ENCODE measurements at places on chromosomes 6 and 20.
A peak's percentile ranks its signal among the peaks of the same experiment; 100 is the strongest.

DNA sequence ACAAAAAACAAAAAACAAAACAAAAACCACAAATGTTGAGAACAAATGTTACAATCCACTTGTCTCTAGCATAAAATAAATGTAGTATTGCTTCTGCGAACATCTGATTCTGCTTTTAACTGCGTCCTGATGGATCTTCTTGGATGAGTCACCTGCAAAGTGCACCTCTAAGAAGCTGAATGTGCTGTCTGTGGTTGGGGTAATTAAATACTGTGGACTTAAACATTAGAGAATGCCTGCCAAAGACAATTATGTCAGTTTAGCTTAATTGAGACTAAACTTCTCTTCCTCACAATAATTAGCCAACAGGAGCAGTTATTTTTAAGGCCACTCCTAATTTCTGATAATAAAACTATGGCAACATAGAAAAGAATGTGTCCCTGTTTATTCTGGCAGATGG, 253.4 kb downstream of the PHACTR1 start:
- peak; percentile 36 for DNase-seq

- DNase-seq, result peak; percentile 53
Measured at GRCh38 chr6:98014442-98015201, 731.6 kb upstream of the MMS22L start.

DNA sequence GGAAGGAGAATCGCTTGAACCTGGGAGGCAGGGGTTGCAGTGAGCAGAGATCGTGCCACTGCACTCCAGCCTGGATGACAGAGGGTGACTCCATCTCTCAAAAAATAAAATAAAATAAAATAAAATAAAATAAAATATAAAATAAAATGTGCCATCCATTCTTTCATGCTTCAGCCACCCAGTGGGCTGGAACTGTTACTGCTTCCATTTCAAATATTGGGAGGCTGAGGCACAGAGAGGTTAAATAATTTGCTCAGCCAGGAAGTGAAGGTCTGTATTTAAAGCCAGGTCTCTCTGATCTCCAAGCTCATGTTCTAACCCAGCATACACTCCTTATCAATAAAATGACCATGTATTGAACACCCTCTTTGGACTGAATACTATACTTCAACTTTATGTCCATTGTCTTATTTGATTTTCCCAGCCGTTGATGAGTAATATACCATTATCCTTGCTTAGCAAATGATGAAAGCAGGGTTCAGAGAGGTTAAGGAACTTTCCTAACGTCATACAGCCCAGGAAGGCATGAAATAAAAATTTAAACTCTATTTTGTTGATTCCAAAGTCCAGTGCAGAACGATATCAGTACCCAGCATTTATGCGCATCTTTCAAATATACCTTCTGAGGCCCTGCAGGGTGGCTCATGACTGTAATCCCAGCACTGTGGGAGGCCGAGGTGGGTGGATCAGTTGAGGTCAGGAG, 25.8 kb upstream of the SLC9A8 start:
- no peak for DNase-seq

DNA sequence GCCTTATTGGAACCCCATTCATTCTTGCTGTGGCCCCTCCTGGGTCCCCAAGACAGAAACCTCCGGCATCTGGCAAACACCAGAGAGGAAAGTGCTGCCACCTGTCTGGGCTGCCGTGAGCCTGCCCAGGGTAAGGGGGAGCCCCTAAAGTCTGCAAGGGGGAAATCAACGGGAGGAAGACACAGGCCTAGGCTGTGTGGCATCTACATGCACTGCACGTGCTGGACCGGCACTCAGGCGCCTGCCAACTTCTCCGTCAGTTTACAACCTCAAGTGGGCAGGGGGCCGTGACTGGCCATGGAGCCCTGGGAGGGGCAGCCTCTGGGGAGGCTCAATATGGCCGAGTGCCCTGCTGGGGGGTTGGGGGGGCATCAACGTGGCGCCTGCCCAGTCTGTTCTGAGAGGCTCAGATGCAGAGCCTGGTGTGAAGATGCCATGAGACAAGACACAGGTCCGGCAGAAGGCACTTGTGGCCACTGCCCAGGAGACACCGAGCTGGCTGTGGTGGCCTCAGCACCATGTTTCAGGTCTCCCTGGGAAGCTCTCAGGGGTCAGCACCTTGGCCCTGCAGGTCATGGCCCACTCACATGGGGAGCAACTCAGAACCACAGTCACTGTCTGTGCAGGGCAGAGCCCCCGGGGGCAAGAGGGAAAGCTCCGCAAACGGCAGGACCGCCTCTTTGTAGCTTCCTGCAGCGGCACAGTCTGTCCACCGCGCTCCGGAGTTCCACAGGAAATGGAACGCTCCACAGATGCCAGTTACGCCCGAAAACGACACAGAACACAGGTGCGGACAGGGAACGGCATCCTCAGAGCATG, 8.4 kb downstream of the UCKL1 start:
- peak; percentile 37 for DNase-seq

GRCh38 chr6:20876036-20876435, 341.8 kb downstream of the CDKAL1 start:
- no peak for DNase-seq

DNA sequence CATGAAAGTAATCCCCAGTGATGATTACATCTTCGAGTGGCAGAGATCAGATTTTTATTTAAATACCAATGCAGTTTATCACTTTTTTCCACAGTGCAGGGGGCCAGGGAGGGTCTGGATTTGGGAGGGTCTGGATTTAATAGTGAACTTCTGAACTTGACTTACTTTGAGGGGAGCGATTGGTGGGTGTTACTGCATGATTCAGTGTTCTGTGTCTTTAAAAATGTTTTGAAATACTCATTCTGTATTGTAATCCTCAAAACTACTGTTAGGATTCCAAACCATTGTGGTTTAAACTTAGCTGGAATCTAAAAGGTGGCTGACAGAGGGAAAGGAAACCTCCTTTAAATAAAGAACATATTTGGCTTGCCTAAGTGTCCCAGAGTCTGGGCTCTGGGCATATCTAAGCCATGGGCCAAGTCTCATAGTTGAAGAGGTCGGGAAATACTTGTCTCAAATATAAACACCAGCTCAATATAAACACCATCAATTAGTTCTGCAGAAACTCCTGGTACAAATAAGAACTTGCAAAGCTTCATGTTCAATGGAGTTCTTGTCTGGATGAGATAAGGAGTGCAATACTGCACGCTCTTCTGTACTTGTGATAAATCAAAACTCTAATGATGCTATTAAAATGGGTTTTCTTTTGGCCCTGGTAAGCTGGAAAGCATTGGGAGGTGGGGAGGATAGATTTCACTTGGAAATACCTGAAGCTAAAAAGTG, 14.4 kb downstream of the JARID2 start:
- DNase-seq, result no peak

DNA sequence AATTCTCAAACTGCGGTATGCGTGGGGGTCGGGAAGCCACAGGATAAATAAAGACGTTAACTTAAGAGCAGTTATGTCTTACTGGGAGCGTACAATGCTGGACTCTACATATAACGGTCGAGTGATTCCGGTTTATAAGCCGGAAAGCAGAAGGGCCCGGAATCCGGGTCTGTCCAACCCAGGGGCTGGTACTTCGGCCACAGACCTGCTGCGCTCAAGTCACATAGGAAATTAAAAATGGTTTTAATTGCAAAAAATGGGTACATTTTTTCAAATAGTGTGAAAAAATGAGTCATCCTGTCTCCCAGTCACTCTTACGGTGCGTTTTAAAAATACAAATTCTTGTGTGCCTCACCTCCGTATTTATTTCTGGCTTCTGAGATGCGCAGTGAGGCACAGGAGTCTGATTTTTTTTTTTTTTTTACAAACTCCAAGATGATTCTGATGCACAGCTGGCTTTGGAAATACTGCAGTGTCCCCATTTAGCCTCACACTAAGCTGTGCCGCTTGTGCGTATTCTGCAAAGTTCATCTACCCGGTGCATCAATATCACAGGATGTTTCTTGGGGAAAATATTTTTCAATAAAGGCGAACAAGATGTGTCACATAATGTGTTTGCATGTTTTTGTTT, 1.0 kb downstream of the PCIF1 start:
- no peak for DNase-seq

DNA sequence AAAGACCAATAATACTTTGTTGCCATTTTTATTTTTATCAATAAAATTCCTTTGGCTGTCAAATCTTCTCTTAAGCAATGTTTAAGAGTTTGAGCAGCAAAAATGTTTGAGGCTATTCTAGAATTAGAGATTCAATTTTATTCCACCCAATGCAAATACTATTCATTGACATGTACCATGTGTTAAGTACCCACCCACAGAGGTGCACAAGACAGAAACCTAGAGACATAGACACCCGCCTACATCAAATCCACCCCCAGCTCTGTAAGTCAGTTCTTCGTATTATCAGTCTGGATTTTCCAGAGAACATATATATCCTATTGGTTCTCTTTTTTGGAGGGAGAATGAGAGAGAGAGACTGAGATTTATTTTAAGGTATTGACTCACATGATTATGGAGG, 463.7 kb downstream of the EPM2A start:
- DNase-seq, result no peak

DNA sequence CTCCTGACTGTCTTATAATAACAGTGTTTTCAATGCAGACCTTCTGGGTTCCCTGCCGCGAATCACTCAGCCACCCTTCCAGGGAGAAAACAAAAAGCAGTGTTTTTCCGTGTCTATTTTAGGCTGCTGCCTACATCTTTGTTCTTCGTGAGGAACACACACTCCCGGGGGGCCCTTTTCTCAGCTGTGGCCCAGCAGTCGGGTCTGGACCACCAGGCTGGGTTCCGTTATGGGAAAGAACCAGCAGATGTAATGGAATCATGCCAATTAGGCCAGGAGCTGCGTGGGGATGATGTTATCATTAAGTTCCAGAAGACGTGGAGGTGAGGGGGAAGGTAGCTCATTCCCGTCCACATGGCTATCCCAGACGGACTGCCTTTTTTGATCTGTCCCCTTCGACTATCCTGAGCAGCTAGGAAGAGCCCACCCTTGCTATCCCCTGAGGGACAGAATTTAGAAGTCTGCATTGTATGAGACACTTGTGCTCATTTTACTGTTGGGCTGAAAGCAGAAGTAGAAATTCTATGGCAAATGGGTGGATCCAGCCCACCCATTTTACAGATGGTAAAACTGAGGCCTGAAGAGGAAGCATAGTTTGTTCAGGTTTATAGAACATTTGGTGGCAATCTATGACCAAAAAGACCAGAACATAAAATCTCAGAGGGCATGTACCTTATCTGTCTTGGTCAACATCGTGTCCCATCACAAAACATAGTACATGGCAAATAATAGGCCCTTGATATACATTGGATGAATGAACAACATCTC, 54.5 kb downstream of the KCNB1 start:
- no peak for DNase-seq

All from retina (tissue), 1 donor.